NCI-H1417 treated with DMSO at 0.1 percent for 48 hours (cell line): ENCODE measurements at places on chromosomes 2 and 18.
A peak's percentile ranks its signal among the peaks of the same experiment; 100 is the strongest.

- no peak for DNase-seq
Measured at GRCh38 chr2:64168756-64169155, 24.5 kb upstream of the PELI1 start.

- no peak for DNase-seq
Measured at GRCh38 chr18:77023102-77023782, 109.3 kb downstream of the MBP start.

- DNase-seq: no peak
Measured at GRCh38 chr18:13530879-13531387, 195.4 kb downstream of the FAM210A start.

GRCh38 chr18:80246445-80247392 is 595 bp downstream of the PARD6G start:
- DNase-seq: no peak

DNA sequence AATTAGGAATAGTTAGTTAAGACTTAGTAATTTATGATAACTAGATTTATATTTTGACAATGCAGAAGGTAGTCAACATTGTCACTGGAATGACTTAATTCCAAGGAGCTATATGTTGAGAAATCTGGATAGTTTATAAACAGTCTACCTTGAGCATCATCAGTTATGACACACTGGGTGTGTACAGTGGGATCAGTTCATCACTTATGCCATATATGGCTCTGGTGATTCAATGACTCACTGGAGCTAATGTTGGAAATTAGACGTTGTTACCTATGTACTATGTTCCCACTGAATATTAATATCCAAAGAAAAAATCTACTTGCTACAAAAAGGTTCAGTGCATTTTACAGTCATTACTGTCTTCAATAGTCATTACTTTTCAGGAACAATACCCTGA is 34.0 kb upstream of the ITPRID2 start:
- no peak for DNase-seq

DNA sequence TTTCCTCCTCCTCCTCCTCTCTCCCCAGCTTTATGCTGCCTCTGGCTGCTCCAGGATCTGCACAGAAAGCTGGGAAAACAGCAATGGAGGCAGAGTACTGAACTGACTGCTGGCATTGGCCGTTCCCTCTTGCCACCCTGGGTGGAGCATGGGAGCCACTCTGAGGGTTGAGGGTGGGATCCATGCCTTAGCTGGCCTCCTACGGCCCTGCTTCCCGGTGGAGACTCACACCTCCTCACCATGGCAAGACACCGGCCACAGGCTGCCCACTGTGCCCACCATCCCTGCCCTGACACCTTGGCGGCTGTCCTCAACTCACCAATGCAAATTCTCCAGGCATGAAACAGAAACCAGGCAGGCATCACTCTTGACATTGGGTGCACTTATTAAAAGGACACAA is 832.3 kb upstream of the ID2 start:
- no peak for DNase-seq

GRCh38 chr2:172606285-172606684 is 50.4 kb downstream of the PDK1 start:
- DNase-seq: no peak

DNA sequence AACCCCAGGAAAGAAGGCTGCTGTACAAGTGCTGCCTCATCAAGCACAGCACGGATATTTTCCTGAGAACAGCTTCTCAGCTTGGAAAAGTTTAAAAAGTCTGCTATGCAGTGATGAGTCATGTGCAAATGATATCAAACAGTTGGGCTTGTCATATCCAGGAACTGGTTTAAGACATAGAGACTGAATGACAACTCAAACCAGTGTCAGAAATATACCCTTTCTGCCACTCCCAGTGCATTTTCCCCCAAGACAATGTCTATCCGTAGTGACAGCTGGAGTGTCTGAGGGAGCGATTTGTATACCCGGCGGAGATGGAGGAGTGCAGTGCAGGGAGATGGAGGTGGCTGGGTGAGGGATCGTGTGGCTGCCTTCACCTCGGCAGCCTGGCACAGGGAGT is 28.2 kb downstream of the SOX11 start:
- no peak for DNase-seq

DNA sequence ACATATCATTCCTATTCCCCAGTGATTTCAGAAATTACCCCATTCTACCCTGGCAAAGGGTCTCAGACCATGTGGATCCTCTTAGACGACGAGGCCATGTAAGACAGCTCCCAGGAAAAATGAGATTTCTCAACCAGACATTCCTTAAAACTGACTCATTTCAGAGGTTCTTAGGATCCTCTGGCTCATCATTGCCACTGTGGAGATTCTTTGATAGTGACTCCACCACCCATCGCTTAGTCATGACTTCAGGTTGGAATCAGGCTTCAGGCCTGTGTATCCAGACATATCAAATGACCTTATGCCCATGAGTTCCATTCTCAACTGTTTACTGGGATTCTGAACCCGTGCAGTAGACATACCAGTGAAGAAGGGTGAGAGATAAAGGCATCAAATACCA is 245.6 kb upstream of the TCF4 start:
- no peak for DNase-seq

DNA sequence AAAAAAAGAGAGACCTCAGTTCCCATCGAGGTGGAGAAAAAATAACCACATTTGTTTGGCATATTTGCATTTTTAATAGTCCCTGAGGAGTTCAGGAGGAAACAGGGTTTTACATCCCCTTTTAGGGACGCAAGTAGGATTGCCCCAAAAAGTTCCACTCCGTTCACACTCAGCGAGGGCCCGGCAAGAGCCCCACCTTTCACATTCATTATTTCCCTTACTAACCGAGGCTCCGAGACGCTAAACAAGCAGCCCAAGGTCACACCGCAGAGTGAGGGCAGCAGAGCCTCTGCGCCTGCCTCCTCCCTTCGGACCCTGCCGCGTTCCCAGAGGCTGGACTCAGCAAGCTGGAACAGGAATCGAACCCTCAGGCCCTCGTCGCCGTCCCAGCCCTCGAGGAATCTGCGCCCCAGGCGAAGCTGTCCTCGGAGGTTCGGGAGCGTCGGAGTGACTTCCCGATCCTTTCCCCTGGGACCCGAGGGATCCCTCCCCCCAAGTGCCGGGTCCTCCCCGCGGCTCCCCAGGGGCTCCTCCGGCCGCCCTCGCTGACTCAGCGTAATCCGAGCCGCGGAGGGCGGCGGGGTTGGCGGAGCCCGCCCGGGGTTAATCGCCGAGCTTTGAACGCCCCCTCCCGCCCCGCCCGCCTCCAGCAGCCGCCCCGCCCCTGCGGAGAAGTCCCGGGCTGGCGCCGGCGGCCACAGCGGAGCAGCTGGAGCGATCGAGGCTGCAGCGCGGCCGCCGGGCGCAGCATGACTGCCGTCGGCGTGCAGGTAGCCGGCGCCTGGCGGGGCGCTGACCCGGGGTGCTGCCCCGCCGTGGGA is at the start of gene TMEM37:
TMEM37 (plus strand) TSS at position 700 of the 821 bp plus-strand sequence; CDS start at position 750, 50 bp downstream.
- DNase-seq: no peak

- no peak for DNase-seq
Measured at GRCh38 chr2:96926791-96927190, 56.9 kb upstream of the SEMA4C start.

DNA sequence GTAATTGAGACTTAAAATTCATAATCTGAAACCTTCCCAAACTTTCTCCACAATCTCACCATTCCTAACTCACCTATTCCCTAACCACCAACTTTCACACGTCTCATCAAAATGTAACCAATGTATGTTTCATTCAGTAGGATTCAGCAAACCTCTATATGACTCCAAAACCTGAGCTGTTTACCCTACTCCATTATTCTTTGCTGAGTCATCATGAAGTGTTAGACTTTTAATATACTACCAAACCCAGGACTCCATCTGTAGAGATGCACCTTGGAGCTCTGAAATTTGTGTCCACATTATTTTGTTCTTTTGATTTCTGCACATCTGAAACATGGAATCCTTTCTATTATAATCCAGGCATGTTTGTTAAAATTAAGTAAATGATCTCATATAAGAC is 727.0 kb upstream of the PIK3C3 start:
- DNase-seq: no peak

DNA sequence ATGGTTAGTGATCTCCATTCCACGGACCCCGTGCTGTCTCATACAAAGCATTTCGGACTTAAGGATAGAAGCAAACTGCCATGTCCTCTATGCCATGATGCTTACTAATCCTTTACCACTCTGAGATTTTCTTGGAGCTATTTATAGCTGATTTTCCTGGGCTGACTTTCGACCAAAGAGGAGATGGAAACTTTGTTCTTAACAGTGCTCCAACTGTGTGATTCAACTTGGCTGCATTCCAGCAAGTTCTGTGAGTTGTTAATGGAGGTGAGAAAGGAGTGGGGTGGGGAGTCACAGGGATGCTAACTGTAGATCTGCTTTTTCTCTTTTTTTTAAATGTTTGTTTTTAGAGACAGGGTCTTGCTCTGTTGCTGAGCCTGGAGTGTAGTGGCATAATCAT is 45.5 kb upstream of the MSH2 start:
- DNase-seq: no peak

- no peak for DNase-seq
Measured at GRCh38 chr18:6879508-6880195, 150.1 kb downstream of the ARHGAP28 start.

DNA sequence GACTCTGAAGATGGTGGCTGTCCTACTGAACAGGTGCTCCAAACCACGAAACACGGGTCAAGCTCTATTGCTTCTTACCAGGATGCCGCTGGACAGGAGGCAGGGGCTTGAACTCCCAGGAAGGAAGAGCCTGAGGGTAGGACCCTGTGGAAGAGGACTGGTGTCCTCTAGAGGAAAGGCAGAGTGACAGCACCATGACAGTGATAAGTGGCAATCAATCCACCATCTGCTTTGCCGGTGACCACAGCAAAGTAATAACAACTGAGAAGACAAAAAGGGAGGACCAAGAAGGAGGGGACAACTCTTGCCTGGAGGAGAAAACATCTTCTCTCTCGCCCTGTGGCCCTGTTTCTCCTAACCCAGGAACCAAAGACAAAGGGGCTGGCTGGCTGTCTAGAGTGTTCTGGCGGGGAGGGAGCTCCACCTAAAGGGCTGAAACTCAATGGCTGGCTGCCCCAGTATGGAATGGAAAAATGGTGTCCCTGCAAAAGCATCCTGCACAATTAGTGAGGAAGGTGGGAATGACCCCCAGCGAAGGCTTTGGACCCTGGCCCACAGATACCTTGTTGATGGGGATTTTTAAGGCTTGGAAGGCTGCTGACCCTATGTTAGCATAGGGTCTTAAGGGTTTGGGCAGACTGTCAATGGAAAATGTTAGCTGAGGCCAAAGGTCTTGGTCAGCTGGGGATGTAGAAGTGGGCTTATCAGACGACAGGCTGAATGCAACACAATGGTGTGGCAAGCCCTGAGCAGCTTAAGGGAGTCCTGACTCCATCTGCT is 35.4 kb downstream of the PROC start:
- no peak for DNase-seq

GRCh38 chr2:215828528-215829184 is 184.7 kb downstream of the MREG start:
- DNase-seq: no peak

DNA sequence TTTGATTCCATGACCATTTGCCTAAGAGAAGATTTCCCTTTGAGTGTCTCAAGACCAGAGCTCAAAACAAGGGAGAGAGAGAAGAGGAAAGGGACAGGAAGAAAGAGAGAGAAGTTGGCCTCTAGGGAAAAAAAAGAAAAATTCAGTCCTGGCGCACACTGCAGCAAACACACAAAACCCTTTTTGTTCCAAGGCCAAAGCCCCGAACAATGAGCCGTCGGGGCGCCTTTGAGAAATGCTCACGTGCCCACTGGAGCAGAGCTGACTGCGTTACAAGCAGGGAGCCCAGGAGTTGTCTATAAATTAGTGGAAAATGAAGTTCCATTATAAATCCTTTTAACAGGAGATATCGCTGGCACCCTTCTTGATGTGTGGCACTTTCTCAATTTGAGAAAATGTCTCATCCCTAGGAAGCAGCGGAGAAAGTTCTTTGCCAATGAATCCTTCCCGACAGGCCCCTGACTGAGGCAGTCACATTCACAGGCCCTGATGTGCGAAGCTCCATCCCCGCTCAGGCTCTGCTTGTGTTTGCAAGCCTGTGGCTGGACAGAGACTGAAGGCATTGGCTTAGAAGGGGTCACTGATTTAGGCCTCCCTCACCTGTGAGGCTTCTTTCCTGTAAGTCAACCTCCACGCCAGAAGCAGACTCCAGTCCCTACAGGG is 32.1 kb upstream of the NCKAP5 start:
- no peak for DNase-seq

DNA sequence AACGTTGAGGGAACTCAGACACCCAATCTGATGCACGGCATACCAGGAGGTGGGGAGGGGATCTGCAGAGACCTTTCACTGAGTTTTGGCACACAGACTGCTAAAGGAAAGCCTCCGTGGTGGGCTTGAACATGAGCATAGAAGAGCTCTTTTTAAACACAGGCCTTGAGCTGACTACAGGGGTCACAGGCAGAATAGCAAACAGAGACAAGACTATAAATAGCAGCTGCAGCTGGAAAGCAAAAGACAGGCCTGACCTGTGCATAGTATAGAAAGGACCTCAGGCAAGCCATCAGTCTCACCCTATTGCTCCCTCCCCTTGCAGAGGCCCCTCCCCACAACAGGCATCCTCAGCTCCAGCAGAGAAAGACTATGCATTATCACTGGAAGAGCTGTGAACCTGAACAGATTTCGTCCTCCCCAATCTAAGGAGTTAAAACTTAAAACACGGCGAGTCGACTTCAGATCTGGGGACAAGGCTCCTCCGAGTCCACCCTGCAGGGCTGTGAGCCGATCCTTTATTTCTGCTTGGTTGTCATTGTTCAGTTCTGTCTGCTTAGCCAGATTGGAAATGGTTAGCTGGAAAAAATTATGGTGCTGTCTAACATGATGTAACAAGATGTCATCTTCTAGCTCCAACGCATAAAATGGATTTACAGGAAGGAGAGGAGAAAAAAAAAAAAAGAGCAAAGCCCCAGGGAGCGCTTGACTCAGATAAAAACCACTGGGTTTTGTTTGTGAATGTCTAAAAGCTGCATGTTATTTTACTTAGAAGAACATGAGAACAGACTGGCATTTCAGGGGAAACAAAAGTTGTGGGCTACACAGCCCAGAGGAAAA is 25.2 kb upstream of the LCLAT1 start:
- DNase-seq: peak; percentile 65
